ENCODE measurements at places on chromosomes 2 and 18. TPM values are rescaled to one million over a fixed set of nuclear protein-coding genes. Genes with fewer than 3 reads are reported as not detected.

The ZNF385B gene
- 4.4 TPM for total RNA-seq

DNA sequence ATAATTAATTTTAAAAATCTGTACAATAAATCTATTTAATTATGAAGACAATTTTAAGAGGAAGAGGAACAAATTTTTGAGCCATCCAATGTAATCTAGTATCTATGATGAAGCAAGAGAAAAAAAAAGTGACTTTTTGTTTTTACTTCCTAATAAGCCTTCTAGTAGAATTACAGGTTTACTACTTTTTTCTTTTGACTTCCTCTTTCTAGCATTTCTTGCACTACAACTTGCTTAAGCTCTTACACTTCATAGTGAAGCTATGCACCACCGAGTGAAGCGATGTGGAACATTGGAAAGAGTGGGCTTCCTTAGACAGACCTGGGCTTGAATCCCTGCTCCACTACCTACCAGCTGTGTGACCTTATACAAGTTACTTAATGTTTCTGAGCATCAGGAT lies 2.1 kb downstream of the SERPINB2 start:
- no peaks in the 10 kb centered on the region for H3K36me3 ChIP-seq
- H3K4me1 ChIP-seq = no peaks in the 10 kb centered on the region
- no peaks in the 10 kb centered on the region for H3K27me3 ChIP-seq
- H3K4me3 ChIP-seq = no peak overlapping the region

The LRRTM1 gene
- 7.7 TPM for total RNA-seq

The DDX1 gene
- total RNA-seq = 87.0 TPM

The IGFBP5 gene
- total RNA-seq = 179 TPM

DNA sequence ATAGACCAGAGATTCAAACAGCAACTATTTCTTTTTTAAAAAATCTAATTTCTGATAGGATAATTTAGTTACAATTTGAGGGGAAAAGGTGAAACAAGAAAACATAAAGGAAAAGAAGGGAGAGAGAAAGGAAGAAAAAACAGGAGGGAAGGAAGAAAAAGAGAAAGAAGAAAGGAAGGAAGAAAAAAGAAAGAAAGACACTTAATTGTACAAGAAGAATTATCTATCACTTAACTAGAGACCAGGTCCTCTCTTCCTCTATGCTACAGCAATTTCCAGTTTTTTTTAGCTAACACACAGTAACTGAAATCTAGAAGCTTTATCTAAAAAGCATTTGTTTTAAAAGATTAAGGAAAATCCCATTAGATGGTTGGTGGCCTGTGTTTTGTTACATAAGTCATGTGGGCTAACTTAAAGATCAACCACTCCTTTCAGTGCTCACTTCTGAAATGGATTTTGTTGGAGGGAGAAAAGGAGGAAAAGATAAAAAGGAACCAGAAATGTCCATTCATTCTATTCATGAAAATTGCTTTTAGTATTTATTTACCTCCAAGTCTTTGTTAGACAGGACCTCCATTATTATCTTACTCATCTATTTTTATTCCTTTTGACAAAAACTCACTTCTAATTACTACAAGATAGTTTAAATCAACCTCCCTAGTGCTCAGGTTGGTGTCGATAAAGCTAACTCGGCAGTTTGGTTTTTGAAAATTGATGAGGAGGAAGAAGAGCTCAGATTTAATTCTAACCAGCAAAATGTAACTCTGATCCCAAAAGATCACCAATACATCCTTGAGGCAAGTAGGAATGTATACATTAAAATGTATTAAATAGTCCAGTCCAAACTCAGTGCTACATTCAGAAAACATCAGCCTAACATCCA lies 251.5 kb upstream of the FN1 start:
- no peak overlapping the region for H3K4me3 ChIP-seq
- H3K36me3 ChIP-seq = no peaks in the 10 kb centered on the region
- H3K27me3 ChIP-seq = no peaks in the 10 kb centered on the region
- no peaks in the 10 kb centered on the region for H3K4me1 ChIP-seq

DNA sequence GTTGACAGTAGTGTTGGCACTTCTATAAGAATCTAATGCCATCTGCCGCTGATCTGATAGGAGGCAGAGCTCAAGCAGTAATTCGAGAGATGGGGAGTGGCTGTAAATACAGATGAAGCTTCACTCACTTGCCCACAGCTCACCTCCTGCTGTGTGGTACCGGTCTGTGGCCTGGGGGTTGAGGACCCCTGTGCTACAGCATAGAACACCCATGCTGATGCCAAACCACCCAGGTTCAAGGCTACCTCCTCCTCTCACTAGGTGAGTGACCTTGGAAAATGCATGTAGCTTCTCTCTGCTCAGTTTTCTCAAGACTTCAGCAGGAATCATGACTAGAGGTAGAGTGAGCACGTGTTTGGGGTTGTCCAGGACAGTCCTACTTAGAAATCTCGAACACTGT lies 263.4 kb downstream of the SH3BP4 start:
- no peaks in the 10 kb centered on the region for H3K36me3 ChIP-seq
- no peak for DNase-seq
- H3K27me3 ChIP-seq = no peaks in the 10 kb centered on the region
- H3K4me1 ChIP-seq = no peaks in the 10 kb centered on the region
- no peak overlapping the region for H3K4me3 ChIP-seq

- H3K4me3 ChIP-seq = no peak overlapping the region
Observed at GRCh38 chr2:210028178-210028577, 25.7 kb downstream of the RPE start.

The BCL11A gene
- total RNA-seq = 29.5 TPM

The PROKR1 gene
- total RNA-seq = 2.2 TPM

GRCh38 chr2:150063432-150063889 lies 424.0 kb downstream of the RND3 start:
- no peaks in the 10 kb centered on the region for H3K36me3 ChIP-seq
- no peaks in the 10 kb centered on the region for H3K27me3 ChIP-seq
- H3K4me3 ChIP-seq = no peak overlapping the region
- no peak for DNase-seq
- H3K4me1 ChIP-seq = peaks cover 3% of the 10 kb centered on the region
- peak overlapping the region; percentile 63 for H3K27ac ChIP-seq

The EMX1 gene
- total RNA-seq = not detected

The DAW1 gene
- total RNA-seq = 16.6 TPM

DNA sequence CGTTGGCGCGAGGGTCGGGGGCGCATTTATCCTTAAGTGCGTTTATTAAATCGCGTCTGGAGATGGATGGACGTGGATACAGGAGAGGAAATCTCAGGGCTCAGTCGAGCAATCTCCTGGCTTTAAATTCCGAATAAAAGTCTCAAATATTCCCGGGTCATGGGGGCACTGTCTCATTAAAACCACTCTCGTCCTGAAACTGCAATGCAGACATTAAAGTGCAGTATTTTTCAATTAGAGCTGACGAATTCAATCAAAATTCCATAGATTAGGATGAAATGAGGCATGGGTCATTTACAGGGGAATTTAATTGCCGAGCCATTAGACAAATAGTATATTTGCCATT lies 10.7 kb upstream of the GBX2 start:
- no peaks in the 10 kb centered on the region for H3K36me3 ChIP-seq
- peak; percentile 29 for DNase-seq
- no peak overlapping the region for H3K27ac ChIP-seq
- peaks cover 75% of the 10 kb centered on the region for H3K27me3 ChIP-seq
- peaks cover 30% of the 10 kb centered on the region for H3K4me1 ChIP-seq

The ABCB11 gene
- total RNA-seq = 0.20 TPM

DNA sequence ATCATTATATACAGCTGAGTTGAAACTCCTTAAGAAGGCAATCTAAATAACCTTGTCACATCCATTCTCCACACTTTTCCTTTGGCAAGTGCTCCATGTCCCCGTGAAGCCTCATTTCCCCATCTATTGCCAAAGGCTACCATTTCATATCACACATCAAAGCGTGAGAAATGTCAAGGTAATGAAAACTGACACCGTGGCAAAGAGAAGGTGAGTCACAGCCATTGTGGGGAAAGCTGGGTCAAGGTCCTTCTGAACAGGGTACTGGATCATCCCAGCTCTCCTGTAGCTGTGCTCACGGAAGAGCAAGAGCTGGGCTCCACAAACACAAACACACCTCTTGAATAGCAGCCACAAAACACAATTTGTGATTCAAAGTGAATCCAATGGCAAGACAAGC lies 58.2 kb upstream of the REG3G start:
- no peaks in the 10 kb centered on the region for H3K4me1 ChIP-seq
- H3K27ac ChIP-seq = no peak overlapping the region
- DNase-seq = no peak
- H3K36me3 ChIP-seq = no peaks in the 10 kb centered on the region

The SH3BP4 gene
- total RNA-seq = 29.6 TPM

- no peaks in the 10 kb centered on the region for H3K4me1 ChIP-seq
- no peak for DNase-seq
- H3K36me3 ChIP-seq = no peaks in the 10 kb centered on the region
- H3K27me3 ChIP-seq = no peaks in the 10 kb centered on the region
- H3K27ac ChIP-seq = no peak overlapping the region
- no peak overlapping the region for H3K4me3 ChIP-seq
Observed at GRCh38 chr18:60601249-60601648, 228.7 kb upstream of the MC4R start.

GRCh38 chr2:98297817-98298682 lies 48.2 kb upstream of the CNGA3 start:
- H3K36me3 ChIP-seq = no peaks in the 10 kb centered on the region
- no peak overlapping the region for H3K4me3 ChIP-seq
- no peaks in the 10 kb centered on the region for H3K27me3 ChIP-seq
- H3K4me1 ChIP-seq = peaks cover 20% of the 10 kb centered on the region
- DNase-seq = no peak
- no peak overlapping the region for H3K27ac ChIP-seq

The CFAP65 gene
- total RNA-seq = 4.8 TPM

DNA sequence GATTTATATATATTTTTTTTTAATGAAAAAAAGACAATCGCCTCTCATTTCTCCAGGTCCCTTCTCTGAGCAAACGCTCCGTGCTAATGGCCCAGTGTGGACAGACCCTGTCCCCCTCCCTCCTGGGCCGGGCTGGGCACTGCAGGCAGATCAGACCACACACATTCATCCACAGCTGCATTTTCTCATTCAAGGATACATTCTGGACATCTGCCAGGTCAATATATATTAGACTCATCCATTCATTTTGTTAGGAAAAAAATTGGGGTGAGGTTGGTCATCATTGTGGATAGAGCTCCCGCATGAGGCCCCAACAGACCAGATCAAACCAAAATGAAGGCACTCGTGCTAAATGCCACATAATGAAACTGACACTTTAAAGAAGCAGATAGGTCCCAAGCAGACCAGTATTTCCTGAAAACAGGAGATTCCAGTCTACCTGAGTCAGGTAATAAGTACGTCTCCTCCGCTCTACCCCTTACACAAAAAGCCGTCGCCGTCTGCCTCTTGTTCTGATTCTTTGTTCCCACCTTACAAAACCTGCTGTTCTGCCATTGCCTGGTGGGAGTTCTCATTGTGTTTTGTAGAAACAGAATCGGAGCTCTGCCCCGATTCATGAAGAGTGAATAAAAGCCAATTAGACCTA lies 15.4 kb upstream of the OTOS start:
- no peaks in the 10 kb centered on the region for H3K27me3 ChIP-seq
- H3K4me3 ChIP-seq = no peak overlapping the region
- peaks cover 2% of the 10 kb centered on the region for H3K36me3 ChIP-seq
- peaks cover 50% of the 10 kb centered on the region for H3K4me1 ChIP-seq

DNA sequence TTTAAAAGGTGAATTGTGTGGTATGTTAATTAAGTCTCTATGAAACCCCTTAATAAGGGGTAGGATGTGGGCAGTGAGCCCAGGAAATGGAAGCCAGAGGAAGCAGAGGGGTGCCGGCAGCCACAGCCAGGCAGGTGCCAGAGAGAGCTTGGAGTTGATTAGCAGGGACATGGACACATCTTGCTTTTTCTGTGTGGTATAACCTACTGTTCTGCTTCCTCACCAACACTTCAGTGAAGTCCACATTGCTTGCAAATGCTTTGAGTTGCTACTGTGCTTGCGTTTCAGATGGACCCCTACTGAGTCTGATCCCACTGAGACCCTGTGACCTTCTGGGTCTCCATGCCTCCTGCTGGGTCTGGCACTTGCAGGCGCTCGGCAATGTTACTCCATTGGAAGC lies 30.3 kb upstream of the ARHGEF4 start:
- peaks cover 7% of the 10 kb centered on the region for H3K4me1 ChIP-seq
- H3K27ac ChIP-seq = no peak overlapping the region
- no peaks in the 10 kb centered on the region for H3K27me3 ChIP-seq
- H3K36me3 ChIP-seq = no peaks in the 10 kb centered on the region
- no peak overlapping the region for H3K4me3 ChIP-seq

GRCh38 chr2:85369500-85369899 lies 14.9 kb downstream of the ELMOD3 start:
- H3K36me3 ChIP-seq = peaks cover 27% of the 10 kb centered on the region
- H3K27ac ChIP-seq = no peak overlapping the region
- H3K4me1 ChIP-seq = no peaks in the 10 kb centered on the region
- no peak overlapping the region for H3K4me3 ChIP-seq
- no peak for DNase-seq

DNA sequence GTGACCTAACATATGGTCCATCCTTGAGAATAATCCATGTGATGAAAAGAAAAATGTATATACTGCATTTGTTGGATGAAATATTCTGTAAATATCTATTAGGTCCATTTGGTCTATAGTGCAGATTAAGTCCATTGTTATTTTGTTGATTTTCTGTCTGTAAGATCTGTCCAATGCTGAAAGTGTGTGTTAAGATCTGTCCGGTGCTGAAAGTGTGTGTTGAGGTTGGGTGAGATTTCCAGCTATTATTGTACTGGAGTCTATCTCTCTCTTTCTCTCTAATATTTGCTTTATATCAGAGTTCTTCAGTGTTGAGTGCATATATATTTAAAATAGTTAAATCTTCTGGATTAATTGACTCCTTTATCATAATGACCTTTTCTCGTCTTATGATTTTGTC lies 828.8 kb upstream of the CRIM1 start:
- no peaks in the 10 kb centered on the region for H3K36me3 ChIP-seq
- H3K4me3 ChIP-seq = no peak overlapping the region
- H3K27me3 ChIP-seq = no peaks in the 10 kb centered on the region
- H3K27ac ChIP-seq = no peak overlapping the region
- no peaks in the 10 kb centered on the region for H3K4me1 ChIP-seq

All from spinal cord (tissue), 10 donors.